NCI-H1105 (cell line): ENCODE measurements at places on chromosomes 13 and 19.

DNA sequence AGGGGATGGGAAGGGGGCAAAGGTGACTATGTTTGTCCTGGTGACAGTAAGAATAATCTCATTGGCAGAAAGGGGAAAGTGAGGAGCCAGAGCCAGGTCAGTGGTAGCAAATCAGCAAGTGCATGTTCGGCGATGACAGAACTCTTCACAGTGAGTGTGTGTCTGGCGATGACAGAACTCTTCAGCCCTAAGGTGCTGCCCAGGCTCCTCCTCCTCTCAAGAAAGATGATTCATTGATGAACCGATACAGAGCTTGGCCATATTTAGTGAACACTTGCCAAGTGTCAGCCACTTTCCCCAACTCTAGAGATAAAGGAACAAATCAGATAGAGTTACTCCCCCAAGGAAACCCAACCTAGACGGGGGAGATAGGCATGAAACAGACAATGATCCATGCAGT is 199.3 kb upstream of the UBL3 start:
- no peak for DNase-seq

GRCh38 chr19:6767357-6768235 is at the start of gene SH2D3A:
Gene SH2D3A (minus strand): TSS chr19:6767435. CDS start chr19:6763748, 3,687 bp downstream.
- peak; percentile 22 for DNase-seq

- no peak for DNase-seq
Measured at GRCh38 chr13:79483086-79483706, 2.2 kb downstream of the NDFIP2 start.

- DNase-seq = no peak
Measured at GRCh38 chr13:99905224-99905623, 66.3 kb downstream of the ZIC5 start.

DNA sequence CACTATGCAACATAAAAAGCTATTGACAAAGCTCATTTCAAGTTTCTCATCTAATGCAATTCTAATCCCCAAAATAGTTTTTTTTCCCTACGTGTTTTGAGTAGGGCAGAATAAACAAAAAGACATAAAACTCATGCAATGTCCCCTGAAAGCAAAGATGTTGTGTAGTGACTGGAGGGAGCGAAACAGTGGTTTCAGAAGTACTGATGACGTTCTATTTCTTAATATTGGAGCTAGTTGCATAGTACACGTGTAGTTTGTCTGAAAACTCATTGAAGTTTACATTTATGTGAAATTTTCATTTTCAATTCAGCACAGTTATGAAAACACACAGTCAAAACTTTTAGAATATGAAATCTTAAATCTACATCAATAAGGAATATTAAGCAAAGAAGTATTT is 31.6 kb downstream of the USP12 start:
- DNase-seq = no peak

GRCh38 chr19:51698296-51698695 is 5.2 kb downstream of the SPACA6 start:
- DNase-seq = no peak

- DNase-seq = no peak
Measured at GRCh38 chr13:39049274-39049673, 11.0 kb downstream of the NHLRC3 start.

DNA sequence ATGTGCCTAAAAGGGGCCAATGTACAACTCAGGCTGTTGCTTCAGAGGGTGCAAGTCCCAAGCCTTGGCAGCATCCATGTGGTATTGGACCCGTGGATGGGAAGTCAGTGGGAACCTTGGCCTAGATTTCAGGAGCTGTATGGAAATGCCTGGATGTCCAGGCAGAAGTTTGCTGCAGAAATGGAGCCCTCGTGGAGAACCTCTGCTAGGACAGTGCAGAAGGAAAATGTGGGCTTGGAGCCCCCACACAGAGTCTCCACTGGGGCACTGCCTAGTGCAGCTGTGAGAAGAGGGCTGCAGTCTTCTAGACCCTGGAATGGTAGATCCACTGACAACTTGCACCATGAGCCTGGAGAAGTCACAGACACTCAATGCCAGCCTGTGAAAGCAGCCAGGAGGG is 28.5 kb downstream of the GPC5 start:
- no peak for DNase-seq

- DNase-seq = no peak
Measured at GRCh38 chr19:6677883-6678689, 8.1 kb upstream of the TNFSF14 start.

- DNase-seq = no peak
Measured at GRCh38 chr19:3586707-3587346, 1.5 kb downstream of the GIPC3 start.

DNA sequence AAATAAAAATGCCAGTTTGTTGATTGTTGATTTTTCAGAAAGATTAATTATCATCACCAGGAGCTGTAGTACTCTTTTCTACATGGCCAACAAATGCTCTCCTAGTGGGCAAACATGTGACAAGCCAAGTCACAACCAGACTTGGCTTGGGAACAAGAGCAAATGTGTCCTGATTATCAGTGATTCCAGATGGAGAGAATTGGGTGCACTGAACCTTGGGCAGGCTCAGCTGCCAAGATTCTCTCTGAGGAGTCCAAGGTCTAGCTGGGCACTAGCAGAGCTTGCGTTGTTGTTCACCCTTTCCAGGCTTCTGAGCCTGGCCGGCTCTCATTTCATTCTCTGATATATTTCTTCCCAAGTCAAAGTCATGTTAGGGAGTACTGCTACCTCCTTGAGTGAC is 27.3 kb upstream of the GPI start:
- DNase-seq = no peak

GRCh38 chr19:55690109-55690768 is 15.2 kb downstream of the EPN1 start:
- no peak for DNase-seq

- peak; percentile 19 for DNase-seq
Measured at GRCh38 chr13:40069173-40070044, 413.9 kb downstream of the COG6 start.

GRCh38 chr13:66627512-66627911 is 602.6 kb downstream of the PCDH9 start:
- no peak for DNase-seq

DNA sequence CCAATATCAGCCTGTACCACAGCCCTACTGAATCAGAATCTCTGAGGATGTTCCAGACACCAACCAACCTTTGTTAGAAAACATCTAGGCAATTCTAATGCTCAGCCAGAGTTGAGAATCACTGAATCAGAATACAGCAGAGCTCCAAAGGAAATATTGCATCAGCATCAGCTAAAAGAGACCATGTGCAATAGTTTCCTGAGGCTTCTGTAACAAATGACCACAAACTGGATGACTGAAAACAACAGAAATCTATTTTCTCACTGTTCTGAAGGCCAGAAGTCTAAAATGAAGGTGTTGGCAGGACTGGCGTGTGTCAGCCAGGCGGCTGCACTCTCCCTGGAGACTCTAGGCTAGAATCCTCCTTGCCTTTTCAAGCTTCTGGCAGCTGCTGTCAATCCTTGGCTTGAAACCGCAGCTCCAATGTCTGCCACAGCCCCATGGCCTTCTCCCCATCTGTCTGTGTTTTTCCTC is 1.2 kb upstream of the DCT start:
- no peak for DNase-seq

- DNase-seq = no peak
Measured at GRCh38 chr13:40639221-40639681, 27.2 kb downstream of the FOXO1 start.

DNA sequence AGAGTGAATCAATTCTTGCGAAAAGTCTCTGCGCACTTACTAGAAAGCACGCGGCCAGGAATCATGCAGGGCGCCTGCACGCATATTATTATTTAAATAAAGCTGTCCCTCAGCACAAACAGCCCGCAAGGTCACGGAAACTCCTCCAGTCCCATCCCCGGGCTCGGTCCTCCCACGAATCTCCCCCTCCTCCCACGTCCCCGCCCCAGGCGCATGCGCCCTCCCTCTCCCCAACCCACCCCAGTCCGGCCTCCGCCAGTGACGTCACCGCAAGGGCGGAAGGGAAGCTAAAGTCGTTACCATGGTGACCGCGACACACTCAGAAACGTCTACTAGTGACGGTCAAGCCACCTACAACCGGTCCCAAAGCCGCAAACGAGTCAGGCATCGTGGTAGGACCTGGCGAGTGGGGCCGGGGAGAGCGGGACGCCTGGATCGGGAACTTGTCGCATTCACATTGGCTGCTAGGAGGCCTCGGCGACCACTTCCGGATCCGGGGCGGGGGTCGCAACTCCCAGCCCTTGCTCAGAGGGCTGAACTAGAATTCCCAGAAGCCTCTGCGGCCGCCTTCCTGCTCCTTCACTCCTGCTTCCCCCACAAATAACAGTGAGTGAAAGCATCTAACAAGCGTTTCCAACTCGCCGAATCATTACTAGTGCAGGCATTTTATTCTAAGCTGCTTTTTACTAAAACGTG is at the start of gene ZSCAN5A:
Gene ZSCAN5A (minus strand): TSS at position 459 of the 696 bp plus-strand sequence. CDS start 89,793 bp downstream, outside the sequence.
- DNase-seq = peak; percentile 96

- DNase-seq = no peak
Measured at GRCh38 chr13:84569366-84569765, 687.1 kb upstream of the SLITRK1 start.

GRCh38 chr13:20528452-20528851 is 2.8 kb upstream of the CRYL1 start:
- no peak for DNase-seq

DNA sequence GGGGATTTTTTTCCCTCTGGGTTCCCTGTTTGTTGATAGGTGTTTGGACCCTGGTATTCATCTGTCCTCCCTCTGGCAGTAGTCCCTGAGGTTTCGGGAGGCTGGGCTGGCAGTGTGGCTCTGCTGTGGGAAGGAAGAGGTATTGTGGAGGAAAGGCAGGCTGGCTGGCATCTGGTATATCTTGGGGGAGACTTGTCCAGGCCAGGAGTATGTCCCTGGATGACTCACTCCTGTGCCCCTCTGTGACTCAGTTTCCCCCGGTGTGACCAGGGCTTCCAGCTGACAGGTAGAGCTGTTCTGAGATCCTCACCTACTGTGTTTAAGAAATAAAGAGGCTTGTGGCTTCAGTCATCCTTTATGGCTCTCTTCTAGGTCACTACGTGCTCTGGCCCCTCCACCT is 14.2 kb upstream of the ZNF492 start:
- no peak for DNase-seq

- DNase-seq = peak; percentile 7
Measured at GRCh38 chr13:77751513-77752456, 54.3 kb downstream of the SLAIN1 start.

DNA sequence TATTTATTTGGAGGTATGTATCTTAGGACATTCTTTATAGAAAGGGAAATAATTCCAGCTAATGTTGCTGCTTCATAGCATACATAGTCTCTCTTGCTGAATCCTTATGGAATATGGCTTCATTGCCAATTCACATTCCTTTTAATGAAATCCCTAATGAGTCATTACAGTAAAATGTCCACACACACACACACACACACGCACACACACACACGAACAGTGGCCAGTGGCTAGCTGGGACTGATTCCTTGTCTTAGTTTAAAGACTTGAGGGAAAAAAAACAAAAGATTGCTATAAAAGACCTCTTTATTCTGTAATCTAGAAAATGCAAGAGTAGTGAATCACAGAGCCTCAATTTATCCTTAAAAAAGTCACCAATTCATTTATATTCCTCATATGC is 301.6 kb downstream of the SLITRK6 start:
- DNase-seq = no peak

DNA sequence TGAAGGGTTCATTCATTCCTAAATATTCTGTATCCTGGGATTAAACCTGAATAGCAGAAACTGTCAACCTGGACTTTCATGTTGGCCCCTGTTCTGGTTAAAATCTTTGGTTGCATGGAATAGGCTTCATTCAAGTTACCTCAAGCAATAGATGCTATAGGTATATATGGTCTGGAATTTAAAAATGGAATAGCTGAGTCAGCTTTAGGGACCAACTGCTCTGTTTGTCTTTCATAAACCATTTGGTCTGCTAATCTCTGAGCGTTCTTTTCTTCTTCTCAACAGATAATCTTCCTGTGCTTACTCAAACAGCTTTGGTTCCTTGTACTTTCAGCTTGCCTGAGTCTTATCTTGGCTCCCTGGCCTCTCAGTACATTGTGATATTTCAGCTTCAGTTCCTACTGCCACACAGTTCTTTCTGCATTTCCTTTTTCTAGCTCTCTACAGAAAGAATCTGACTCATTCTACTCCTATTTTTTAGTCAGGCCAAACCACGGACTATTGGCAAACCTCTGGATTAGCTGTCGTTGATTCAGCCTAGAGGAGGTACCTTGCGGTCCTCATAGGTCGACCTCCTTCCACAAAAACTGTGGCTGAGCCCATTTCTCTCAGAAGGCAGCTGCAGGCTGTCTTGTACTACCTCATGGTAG is 35.9 kb upstream of the MAB21L1 start:
- no peak for DNase-seq

DNA sequence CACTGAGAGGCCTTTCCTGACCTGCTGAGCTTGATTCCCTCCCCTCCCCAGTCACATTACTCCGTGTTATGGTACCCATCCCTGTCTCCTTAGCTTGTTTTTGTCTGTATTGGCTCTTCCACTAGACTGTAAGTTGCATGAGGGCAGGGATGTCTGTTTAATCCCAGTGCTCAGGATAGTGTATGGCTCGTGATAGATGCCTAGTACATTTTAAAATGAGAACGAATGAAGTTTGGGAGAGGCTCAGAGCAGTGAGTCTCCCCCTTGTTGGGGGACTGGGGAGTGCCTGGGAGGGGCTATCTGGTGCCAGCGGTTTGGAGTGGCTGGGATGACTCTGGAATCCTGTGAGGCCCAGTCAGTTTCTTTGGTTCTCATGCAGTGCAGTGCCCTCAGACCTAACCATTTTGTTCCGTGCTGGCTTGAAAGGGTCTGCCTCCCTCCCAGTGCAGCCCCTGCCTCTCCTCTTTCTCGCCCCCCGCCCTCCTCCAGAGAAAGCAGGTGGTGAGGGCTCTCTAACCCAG is 35.5 kb downstream of the ACTN4 start:
- DNase-seq = no peak

GRCh38 chr19:3178377-3178972 is at the start of gene S1PR4:
Gene S1PR4 (plus strand): TSS chr19:3178769. CDS start chr19:3178793, 24 bp downstream.
- no peak for DNase-seq

GRCh38 chr19:5621945-5622464 is 571 bp downstream of the SAFB2 start:
- DNase-seq = no peak

DNA sequence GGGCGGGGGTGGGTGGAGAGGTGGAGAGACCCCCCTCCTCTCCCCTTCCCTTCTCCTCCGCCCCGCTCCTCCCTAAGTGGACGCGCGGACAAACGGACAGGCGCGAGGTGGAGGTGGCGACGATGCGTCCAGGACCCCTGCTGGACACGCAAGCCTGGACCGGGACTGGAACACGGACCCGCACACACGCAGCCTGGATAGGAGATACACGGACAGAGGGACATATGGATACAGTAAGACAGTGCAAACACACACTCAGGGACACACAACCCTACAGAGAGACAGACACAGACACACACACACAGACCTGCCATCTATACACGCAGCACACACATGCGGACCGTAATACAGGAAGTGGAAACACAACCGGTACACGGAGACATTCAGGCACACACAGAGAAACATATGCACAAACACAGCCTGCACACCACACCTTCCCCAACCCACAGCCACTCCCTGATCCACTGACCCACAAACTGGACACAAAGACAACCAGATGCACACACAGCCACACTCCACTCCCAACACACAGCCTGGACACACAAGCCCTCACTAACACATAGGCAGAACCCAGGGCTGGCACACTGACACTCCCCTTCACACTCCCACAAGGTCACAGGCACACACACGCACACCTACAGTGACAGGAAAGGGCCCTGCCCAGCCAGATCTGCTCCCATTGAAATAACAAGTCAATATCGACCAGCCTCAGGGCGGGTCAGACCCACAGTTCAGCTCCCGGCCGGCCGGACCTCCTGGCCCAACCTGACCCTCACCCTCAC is 696 bp upstream of the ERFL start:
- DNase-seq = no peak

- DNase-seq = no peak
Measured at GRCh38 chr13:25776722-25777121, 275.1 kb downstream of the SHISA2 start.

GRCh38 chr19:10699650-10700335 is 1.4 kb upstream of the QTRT1 start:
- no peak for DNase-seq
